NCI-H2081 (cell line): ENCODE measurements at places on chromosomes 6 and 20.

- DNase-seq = no peak
Measured at GRCh38 chr6:32815115-32815514, 1.7 kb downstream of the HLA-DOB start.

DNA sequence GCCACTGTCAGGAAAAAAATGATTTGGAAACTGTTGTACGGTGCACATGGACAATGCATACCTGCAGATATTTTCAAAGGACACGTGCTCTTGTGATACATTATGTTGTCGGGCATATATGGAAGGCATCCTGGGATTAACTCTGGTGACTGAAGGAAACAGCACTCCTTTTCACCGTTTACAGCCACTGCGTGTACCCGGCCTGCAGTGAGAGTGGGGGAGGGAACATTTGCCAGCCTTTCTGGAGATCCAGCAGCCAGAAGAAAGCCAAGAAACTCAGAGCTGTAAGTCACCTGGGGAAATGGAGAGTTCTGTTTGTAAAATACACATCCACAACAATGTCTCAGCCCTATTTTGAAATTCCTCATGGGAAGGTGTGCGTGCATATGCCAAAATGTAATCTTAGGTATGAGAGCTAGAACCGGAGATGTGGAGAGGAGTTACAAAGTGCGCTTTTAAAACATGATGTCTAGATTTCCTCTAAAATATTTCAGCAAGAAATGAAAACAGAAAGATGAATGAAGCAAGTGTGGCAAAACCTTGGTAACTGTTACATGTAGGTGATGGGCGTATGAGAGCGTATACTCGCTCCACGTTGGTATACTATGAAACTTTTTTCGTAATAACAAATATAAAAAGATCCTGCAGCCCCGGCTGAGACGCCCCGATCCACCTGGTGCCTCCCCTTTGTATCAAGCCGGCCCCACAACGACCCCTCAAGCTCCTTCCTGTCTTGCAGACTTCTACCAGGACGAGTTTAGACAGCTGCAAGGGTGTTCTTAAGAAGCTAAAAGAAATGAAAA, 8.6 kb upstream of the FOXF2 start:
- no peak for DNase-seq

DNA sequence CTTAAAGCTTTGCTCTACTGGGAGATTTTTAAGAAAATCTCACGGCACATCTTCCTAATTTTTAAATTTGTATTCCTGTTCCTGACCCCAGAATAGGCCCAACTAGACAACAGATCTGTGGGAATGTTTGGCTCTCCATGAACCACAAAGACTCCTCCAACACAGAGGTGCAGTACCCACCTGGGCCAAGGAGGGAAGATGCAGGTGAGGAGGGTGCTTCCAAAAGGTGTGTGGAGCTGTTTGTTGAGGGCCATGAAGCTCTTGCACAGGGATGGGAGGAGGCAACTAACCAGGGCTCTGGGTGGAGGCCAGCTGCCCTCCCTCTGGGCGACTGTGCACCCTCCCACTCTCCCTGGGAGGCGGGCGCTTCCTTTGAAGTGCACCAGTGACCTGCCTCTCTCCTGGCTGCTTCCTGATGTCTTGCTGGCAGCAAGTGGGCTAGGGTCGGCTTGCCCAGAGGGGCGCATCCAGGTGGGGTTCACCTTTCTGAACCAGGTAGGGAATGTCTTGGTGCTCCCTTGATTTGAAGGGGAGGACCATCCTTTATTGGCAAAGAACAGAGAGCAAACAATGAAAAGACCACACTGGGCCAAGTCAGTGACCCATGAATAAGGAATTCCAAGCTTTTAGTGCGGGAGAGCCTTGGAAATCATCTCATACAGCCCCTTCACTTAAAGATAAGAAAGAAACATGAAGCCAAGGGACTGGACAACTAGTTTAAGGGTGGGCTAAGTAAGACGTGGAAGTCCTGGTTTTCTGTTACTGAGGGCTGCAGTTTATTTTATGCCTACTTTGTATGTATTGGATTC, 76.0 kb downstream of the ANKRD6 start:
- DNase-seq = no peak

DNA sequence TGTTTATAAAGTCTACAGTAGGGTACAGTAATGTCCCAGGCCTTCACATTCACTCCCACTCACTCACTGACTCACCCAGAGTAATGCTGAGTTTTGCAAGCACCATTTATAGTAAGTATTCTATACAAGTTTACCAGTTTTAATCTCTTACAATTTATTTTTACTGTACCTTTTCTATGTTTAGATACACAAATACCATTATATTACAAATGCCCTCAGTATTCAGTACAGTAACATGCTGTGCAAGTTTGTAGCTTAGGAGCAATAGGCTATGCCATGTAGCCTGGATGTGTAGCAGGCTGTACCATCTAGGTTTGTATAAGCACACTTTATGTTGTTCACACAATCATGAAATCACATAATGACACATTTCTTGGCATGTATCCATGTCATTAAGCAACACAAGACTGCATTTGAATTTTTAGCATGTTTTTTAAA, 673.6 kb downstream of the CD109 start:
- no peak for DNase-seq

GRCh38 chr6:46490425-46491200, 636 bp downstream of the RCAN2 start:
- DNase-seq = no peak

GRCh38 chr20:56463428-56463827, 5.0 kb upstream of the RTF2 start:
- no peak for DNase-seq

- DNase-seq = no peak
Measured at GRCh38 chr20:20167698-20168097, 115.4 kb downstream of the CFAP61 start.
